NCI-H1417 treated with DMSO at 0.1 percent for 48 hours (cell line): ENCODE measurements at places on chromosomes 7 and 10.

- no peak for DNase-seq
These were observed 283.7 kb downstream of the SKAP2 start for GRCh38 chr7:26580711-26581110.

GRCh38 chr7:4809091-4809591, 33.7 kb downstream of the AP5Z1 start:
- no peak for DNase-seq

DNA sequence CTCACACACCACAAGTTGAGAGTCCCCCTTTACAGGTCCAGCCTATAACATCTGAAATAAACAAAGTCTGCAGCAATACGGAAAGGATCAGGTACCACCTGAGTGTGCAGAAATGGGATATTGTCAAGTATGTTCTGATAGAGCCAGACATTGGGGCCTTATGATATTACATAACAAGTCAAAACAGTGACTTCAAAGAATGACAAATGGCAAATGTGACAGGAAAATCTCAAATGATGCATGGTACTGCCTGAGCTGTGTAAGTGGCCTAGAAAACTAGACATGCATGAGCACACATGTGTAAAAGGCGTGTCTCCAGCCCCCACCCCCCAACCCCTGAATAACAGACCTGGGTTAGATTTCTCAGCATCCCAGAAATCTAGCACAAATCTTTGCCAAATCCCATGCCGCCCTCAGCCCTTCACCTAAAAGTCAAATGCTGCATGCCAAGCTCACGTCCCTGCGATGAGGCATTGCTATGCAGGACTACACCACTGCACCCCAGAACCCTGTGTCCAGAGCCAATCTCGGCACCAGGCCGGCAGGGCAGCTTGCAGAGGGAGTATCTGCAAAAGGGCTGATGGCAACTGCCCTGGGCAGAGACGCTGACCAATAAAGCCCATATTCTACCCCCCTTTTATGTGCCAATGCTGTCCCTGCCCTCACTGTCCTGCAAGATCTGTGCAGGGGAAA, 58.8 kb downstream of the PRKAG2 start:
- no peak for DNase-seq

DNA sequence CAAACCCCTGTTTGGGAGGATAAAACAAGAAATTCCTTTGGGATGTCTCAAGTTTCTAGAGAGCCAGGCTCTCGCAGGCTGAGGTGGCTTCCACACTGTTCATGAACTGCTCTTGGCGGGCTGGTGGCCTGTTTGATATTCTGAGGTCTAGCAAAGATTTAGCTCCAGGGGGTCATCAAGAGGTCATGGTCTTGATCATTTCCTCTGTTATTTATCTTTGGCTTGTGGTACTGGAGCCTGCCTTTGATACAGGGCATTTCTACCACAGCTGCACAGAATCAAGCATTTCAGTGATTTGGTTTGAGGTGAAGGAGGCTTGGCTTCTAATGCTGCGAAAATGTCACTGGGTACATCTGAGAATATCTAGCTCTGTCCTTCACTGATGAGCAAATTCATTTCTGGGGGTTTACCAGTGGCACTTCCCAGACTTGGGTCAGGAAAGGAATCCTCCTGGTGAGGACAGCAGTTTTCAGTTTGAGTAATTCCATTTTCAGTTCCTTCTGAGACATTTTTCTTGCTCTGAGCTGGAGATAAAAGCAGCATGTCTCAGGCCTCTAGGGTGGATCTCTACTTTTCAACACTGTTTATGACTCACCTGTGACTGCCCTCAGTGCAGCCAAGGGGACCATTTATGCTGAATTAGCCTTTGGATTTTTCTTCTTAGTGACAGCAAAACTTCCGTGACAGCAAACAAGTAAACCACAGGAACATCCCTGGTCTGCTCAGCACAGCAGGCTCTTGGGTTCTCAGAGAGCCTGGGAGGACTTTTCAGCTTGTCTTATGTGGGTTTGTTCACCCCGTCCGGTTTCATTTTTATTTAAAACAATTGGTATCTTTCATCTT, 312.0 kb downstream of the RNLS start:
- DNase-seq, result no peak

DNA sequence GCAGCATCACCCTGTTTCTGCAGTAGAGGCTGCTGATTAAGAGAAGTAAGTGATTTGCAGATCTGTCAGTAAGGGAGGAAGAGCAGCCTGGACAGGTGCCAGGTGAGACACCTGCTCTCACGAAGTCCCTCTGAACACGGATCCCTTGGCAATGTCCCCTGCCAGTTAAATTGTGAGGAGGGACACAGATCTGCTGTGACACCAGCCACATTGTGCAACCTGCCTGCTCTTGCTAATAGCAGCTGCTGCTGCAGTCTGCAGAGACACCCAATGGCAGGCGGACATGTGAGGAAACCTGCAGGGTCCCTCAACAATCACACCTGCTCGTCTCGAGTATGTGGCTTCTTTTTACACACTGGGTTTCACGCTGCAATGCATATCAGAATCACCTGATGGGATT, 31.9 kb downstream of the ANXA11 start:
- no peak for DNase-seq
